ENCODE measurements at places on chromosomes 3 and 15. TPM values are rescaled to one million over a fixed set of nuclear protein-coding genes. Genes with fewer than 3 reads are reported as not detected.

The ACOX2 gene
- 52.4 TPM for total RNA-seq

The RGMA gene
- total RNA-seq, result 9.0 TPM

The ROPN1 gene
- total RNA-seq, result not detected

The EBLN2 gene
- 8.9 TPM for total RNA-seq

The LRRIQ4 gene
- total RNA-seq, result not detected

The UNC13C gene
- not detected for total RNA-seq

The CCNL1 gene
- 51.9 TPM for total RNA-seq

The PLSCR4 gene
- 155 TPM for total RNA-seq

- no peak for DNase-seq
Observed at GRCh38 chr15:28919201-28919635, 33.4 kb downstream of the APBA2 start.

GRCh38 chr3:122576174-122576940 is 1.1 kb upstream of the PARP15 start:
- no peak for DNase-seq

DNA sequence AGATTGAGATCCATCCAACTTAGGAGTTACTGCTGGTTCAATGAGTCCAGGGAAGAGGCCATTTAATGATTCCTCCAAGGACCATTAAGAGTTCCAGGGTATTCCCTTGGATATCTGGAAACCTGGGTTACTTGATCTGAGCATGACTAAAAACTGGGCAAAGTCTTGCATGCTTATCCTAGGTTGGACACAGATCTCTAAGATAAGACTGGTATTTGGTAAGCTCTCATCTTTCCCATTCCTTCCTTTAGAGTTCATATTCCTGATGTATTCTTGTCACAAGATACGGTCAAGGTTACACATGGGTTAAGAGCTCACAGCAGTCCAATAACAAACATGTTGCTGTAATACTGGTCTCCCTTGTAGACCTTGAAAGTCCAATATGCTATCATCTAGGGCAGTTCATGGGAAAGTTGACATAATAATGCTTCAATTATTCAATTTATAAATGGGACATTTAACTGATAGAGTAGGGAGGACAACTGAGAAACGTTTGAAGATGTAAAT is 301.7 kb downstream of the TIGIT start:
- no peak for DNase-seq

GRCh38 chr3:157098823-157099185 is 61.1 kb downstream of the CCNL1 start:
- no peak for DNase-seq

- no peak for DNase-seq
Observed at GRCh38 chr15:67119238-67119846, 53.9 kb downstream of the SMAD3 start.

GRCh38 chr3:155131104-155131503 is 51.0 kb downstream of the MME start:
- DNase-seq, result no peak

- no peak for DNase-seq
Observed at GRCh38 chr15:56946150-56946549, 27.7 kb downstream of the TCF12 start.

DNA sequence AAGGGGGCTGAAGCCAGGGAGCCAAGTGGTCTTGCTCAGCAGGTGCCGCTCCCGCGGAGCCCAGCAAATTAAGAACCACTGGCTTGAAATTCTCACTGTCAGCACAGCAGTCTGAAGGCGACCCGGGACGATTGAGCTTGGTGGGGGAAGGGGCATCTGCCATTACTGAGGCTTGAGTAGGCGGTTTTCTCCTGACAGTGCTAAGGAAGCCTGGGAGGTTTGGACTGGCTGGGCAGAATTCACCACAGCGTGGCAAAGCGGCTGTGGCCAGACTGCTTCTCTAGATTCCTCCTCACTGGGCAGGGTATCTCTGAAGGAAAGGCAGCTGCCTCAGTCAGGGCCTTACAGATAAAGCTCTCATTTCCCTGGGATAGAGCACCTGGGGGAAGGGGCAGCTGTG is 57.0 kb upstream of the GPR149 start:
- no peak for DNase-seq

Data from adrenal gland (tissue), 19 donors.